ENCODE measurements at places on chromosomes 2 and 18.
A peak's percentile ranks its signal among the peaks of the same experiment; 100 is the strongest.

GRCh38 chr2:68309426-68309825 lies 10.3 kb downstream of the CNRIP1 start:
- no peak for DNase-seq

GRCh38 chr2:111665551-111666116 lies 218.4 kb downstream of the ANAPC1 start:
- no peak for DNase-seq

DNA sequence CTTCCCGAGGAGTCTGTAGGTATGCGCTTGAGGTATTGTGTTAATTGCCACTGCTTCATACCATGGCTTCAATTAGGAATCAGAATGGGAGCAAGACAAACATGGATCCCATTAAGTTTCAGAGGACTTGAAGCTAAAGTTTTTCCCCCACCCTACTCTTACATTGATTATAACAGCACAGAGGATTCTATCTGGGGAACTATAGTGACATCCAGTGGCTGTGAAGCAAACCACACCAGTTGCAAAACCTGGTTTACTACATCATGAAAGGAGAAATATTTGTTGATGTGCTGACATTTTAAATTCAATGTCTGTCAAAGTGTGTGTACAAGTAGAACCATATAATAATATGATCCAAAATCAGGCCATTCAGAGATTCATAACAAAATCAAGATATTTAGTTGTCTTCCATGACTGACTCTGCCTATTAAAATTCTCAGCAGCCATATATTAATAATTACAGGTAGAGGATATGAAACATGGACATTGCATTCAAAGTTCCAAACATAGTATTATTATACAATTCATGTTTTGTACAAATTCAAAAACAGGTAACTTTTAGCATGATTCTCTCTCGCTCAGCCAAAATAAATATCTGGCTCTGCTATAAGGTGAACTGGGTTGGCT lies 82.9 kb downstream of the GRB14 start:
- DNase-seq: no peak

GRCh38 chr2:12465631-12466135 lies 251.1 kb upstream of the TRIB2 start:
- no peak for DNase-seq

DNA sequence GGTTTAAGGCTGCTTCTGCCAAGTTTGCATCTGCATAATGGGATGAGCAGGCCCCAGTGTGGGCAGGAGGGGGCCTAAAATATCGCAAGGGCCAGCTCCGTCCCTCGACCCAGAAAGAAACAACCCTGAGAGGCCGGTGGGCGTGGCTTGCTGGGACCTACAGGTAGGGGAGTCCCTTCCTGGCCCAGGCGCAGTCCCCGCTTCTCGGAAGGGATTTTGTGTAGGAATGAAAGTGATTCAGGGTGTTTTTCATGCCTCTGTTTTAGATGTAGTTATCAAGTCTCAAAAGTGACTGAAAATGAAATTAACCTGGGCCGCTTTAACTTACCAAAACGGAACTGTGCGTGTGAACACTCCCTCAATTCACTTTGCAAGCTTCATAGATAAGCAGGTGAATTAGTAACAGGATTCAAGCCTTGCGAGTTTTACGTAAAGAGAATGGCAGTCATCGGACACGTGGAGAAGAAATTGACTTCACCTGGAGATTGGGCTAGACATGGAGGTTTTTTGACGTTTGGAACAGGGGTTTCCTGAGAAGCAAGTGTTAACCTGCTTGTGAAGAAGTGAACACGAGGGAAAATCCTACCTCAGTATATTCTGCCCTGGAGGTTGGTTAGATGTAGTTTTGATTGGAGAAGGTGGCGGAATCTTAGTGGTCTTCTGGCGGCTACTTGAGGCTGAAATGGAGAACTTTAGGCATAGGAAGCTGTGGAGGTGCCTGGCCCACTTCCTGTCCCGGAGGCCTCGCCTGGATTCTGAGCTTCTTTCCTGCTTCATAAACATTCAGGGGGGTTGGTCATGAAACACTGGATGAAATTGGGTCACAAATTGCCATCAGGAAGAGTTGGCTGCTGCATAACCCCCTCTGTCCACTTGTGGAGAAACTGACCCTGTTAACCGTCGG lies 1.7 kb downstream of the NCK2 start:
- DNase-seq: peak; percentile 61

DNA sequence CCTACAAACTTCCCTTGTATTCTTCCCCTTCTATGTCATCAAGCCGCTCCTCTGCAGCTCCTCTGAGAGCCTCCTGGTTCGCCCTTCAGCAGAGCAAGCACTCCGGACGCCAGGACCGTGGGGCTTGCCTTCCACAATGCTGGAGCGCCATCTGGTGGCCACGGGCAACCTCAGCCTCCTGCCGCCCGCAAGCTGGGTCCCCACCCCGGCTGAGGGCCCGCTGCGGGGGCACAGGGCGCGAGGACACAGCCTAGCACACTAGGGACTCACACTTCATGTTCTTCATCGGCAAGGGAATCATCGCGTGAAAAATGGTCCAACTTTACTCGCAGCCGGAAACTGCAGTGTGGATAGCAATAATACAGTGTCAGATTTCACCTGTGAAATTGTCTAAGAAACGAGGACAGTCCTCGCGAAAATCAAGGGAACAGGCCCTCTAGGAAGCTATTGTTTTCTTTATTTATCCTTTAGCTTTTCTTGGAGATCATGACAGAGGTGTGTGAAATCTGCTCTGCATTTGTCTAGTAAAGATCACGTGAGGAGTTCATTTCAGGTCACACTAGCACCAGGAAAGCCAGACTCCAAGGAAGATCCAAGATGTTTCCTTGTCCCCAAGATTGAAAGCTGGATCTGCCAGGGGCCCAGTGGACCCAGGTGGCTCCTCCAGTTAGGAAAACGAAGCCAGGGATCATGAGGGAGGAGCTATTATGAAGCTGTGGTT lies 5.8 kb downstream of the PRLH start:
- DNase-seq: peak; percentile 81

GRCh38 chr18:5197032-5197434 lies at the start of gene AKAIN1:
TSS of gene AKAIN1 (minus strand) at chr18:5197257. CDS start at chr18:5197053, 204 bp downstream.
- no peak for DNase-seq

- no peak for DNase-seq
These were observed 2.1 kb downstream of the FBLN7 start for GRCh38 chr2:112140205-112140802.

DNA sequence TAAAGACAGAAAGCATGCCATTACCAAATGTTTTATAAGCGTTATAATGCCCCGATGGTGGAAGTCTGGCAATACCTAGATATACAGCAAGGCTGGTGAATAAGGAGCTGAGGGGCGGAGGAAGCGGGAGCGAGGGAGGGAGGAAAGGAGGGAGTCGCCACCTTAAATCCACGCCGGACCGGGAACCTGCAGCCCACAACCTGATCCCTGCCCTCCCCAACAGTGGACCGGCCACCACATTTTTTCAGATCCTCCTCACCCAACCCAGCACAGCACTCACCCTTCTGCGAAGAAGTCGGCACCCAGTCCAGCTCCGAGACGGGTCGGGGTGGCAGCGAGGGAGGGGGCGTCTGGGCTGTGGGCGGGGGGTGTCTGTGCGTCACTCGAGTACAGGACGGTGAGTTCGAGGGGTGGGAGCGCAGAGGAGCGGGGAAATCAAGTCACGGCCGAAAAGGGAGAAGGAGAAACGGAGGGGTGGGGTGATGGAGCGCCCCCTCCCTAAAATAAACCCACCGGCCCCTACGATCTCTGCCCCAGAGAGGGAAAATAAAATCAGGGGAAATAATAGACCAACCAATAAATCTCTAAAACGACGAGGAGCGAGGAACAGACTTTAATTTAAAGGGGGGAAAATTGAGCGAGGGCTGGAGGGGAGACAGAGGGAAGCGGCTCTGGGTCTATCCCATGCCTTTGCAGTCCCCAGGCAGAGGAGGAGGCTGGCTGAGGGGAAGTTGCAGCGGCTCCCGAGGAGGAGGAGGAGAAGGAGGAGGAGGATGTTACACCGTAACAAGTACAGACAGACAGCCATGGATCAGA lies 96.5 kb upstream of the SERTAD2 start:
- peak; percentile 19 for DNase-seq

DNA sequence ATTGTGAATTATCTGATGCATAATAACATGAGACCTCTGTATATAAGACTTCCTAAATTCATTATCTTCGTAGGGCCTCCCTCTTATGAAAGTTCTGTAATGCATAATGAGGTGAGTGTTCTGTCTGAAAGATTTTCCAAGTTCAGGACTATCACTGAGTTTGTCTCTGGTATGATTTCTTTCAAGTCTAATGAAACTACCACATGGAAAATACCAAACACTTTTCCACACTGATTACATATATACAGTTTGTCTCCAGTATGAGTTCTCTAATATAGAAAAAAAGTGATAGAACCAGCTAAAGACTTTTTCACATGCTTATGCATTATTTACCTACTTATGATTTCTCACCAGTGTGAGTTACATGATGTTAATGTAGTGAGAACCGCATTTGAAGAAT lies 34.7 kb downstream of the CTNNA2 start:
- DNase-seq: no peak

DNA sequence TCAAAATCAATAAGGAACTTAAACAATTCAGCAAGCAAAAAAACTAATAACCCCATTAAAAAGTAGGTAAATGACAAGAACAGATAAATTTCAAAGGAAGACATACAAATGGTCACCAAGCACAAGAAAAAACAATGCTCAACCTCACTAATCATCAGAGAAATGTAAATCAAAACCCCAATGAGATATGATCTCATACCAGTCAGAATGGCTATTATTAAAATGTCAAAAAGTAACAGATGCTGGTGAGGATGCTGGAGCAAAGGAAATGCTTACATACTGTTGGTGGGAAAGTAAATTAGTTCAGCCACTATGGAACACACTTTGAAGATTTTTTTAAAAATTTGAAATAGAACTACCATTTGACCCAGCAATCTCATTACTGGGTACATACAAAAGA lies 538.0 kb downstream of the TMX3 start:
- no peak for DNase-seq

DNA sequence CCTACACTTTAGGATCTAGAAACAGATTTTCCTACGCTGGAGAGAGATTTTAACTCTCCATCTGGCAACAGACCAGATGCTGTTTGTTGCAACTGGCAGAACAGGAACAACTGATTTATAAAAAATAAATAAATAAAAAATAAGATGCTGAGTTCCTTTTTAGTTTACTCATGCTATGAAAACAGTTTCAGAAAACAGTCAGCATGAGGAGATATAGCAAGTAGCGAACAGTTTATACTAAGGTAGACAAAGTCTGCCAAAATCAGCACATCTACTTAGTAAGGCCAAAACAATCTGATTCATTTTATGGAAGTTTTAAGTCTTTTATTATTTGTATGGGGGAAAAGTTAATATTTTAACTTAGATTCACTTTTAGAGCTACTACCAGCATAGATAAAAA lies 974.0 kb upstream of the CNTNAP5 start:
- no peak for DNase-seq

GRCh38 chr2:72916743-72917137 lies 579 bp upstream of the EMX1 start:
- DNase-seq: no peak

DNA sequence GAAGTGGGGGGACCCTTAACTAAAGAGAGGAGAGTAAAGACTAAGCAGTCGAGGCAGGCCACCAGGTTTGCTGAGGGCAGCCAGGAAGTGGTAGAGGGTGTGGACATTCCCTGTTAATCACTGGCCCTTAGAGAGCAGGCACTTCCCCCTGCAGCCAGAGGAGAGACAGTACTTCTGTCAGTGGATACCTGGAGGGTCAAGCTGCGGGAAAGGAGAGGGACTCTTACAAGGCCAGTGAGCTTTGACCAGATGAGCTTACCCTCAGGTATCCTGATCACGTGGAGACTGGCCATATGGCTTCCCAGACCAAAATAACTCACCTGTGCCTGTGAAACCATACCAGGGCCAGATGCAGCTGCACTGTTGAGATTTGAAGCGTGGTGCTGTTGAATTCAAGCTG lies 28.6 kb downstream of the ITGA6 start:
- no peak for DNase-seq

GRCh38 chr2:54879598-54880332 lies 156.3 kb downstream of the EML6 start:
- DNase-seq: no peak

DNA sequence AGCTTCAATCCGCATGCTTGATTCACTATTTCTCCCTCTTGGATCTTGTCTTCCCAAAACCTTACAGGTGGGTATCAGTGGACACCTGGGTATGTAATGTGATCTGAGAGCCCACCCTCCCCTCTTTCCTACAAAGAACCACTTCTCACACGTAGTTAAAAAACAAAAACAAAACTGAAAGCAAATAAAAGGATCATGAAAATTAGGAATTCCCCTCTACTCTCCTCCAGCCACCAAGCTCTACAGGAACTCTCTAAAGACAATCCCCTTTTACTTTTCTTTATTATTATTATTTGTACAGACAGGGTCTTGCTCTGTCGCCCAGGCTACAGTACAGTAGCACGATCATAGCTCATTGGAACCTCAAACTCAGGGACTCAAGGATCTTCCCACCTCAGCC lies 40.8 kb upstream of the MYO1B start:
- no peak for DNase-seq

DNA sequence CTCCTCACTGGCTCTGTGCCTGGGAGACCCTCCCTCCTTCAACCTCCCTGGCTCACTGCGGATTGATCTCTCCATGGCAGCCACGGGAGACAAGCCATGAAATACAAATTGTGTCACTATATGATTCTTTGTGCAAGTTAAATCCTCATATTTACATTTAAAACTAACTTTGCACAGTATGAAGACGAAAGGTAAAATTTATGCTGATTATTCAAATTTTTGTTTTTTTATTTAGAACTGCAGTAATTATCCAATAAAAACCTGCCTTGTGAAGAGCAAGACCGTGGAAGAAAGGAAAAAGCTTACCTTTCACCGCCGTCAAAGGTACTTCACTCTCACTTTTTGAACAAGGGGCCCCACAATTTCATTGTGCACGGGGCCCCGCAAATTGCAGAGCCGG lies 436.9 kb downstream of the EIPR1 start:
- no peak for DNase-seq

- DNase-seq: no peak
These were observed 398.6 kb upstream of the CDH7 start for GRCh38 chr18:65352186-65352585.

GRCh38 chr2:156918410-156918809 lies 339.1 kb upstream of the GALNT5 start:
- no peak for DNase-seq

DNA sequence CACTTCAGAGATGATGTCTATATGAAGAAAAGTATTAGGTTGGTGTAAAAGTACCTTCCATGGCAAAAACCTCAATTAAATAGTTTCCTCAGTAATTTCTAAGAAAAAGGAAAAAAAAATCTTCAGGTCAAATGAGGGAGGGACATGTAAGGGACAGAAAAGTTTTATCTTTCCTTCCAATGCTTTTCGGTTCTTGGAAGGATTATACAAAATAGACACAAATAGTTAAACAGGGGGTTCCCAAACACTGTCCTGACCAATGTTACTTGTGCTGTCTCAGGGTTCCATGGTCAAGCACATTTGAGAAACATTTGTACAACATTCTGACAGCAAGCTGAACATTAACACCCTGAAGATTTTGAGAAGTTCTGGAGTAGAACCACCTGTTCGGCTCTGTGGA lies 22.0 kb downstream of the ERMN start:
- DNase-seq: no peak

All from activated CD4-positive, alpha-beta T cell treated with anti-CD3 and anti-CD28 coated beads for 1 hour (primary cell).